Activated CD4-positive, alpha-beta T cell treated with anti-CD3 and anti-CD28 coated beads for 24 hours (primary cell): ENCODE measurements at places on chromosomes 4 and X.

GRCh38 chrX:21408307-21408706 is 34.1 kb downstream of the CNKSR2 start:
- DNase-seq: no peak

- DNase-seq: no peak
These were observed 267.5 kb downstream of the FAT4 start for GRCh38 chr4:125582302-125582701.

GRCh38 chr4:129899849-129900248 is 803.9 kb downstream of the C4orf33 start:
- no peak for DNase-seq

GRCh38 chr4:110610940-110611831 is 11.7 kb downstream of the PITX2 start:
- no peak for DNase-seq

GRCh38 chr4:80420638-80421037 is 85.1 kb downstream of the CFAP299 start:
- no peak for DNase-seq

- no peak for DNase-seq
These were observed 5.2 kb upstream of the SLC2A9 start for GRCh38 chr4:10026485-10026884.

DNA sequence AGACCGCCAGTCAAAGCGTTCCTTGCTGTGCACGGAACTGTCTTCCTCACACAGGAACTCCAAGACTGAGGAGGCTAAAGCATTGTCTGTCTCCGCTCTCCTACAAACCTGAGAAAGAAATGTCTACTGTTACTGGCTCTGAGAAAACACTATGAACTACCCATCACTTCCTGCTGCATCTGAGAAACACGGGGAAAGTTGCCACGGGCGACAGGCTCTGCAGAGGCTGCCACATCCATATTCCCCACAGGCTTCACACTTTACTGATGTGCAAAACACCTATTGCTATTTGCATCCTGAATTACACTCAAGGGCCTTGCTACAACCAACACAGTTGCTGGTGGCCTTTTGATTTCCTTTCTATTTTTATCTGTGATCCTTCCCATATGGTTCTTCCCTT is 59.0 kb downstream of the AFAP1 start:
- DNase-seq: no peak

DNA sequence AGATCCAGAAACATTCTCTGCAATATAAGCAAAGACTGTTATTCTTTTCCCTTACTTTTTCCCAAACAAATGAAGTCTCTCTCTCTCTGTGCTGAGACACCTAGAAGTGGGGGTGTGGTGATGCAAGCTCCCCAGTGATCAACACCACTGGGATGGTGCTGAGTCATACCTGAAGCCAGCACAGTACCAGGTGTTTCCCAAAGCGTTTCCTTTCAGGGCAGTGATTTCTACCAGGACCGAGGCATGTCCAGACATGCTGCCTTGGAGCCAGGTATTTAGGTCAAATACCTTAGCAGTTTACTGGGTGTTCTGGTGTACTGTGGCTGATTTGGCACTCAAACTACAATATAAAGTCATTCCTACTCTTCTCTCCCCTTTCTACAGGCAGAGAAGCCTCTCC is 726.5 kb downstream of the FAM133A start:
- DNase-seq: no peak

GRCh38 chr4:41374490-41374889 is 117.8 kb downstream of the UCHL1 start:
- no peak for DNase-seq
